IPS DF 6.9 (cell line): ENCODE measurements at places on chromosomes 12 and 14.

DNA sequence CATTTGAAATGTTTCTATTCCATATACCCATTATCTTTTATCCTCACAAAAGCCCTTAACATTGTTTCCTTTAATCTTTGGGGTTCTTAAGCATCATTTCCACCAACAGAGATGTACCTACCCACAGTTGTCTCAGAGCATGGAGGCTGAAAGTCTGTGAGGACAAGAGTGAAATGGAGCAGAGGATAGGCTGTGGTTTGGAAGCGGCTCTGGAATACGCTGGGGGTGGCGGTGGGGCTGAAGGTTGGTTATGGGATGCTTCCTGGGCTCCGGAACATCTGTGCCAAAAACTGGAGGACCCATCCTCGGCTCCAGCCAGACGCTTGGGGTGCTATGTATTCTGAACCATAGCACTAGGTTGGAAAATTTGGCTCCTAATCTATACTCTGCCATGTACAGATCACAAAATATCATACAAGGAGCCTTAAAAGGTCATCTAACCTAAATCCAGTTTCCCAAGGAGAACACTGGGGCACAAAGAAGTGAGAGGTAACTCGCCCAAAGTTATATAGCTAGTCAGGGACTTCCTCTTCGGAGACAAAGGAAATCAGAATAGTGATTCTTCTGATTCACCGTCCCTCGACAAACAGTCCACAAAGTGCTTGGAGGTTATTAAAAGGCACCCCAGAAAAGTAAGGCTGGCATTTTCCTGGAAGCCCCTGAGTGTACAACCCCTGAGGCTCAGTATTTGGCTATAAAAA, 2.5 kb downstream of the PPP1R3E start:
- no peak overlapping the region for H3K27ac ChIP-seq
- H3K4me1 ChIP-seq: no peaks in the 10 kb centered on the region
- H3K4me3 ChIP-seq: no peak overlapping the region
- H3K27me3 ChIP-seq: peaks cover 26% of the 10 kb centered on the region

GRCh38 chr12:101564912-101565311, 29.9 kb upstream of the MYBPC1 start:
- H3K27ac ChIP-seq: no peak overlapping the region
- H3K27me3 ChIP-seq: no peaks in the 10 kb centered on the region
- no peaks in the 10 kb centered on the region for H3K36me3 ChIP-seq
- DNase-seq: no peak

GRCh38 chr12:18320036-18320617, 58.8 kb downstream of the PIK3C2G start:
- DNase-seq: peak; percentile 37
- no peak overlapping the region for H3K4me3 ChIP-seq
- peaks cover 1% of the 10 kb centered on the region; the same call in 1 of the 2 replicates for H3K4me1 ChIP-seq
- no peak overlapping the region for H3K27ac ChIP-seq
- H3K27me3 ChIP-seq: no peaks in the 10 kb centered on the region

- no peak overlapping the region for H3K4me3 ChIP-seq
- H3K36me3 ChIP-seq: no peaks in the 10 kb centered on the region
- DNase-seq: no peak
- H3K4me1 ChIP-seq: no peaks in the 10 kb centered on the region
Observed at GRCh38 chr12:84888861-84889260, 23.7 kb downstream of the SLC6A15 start.

DNA sequence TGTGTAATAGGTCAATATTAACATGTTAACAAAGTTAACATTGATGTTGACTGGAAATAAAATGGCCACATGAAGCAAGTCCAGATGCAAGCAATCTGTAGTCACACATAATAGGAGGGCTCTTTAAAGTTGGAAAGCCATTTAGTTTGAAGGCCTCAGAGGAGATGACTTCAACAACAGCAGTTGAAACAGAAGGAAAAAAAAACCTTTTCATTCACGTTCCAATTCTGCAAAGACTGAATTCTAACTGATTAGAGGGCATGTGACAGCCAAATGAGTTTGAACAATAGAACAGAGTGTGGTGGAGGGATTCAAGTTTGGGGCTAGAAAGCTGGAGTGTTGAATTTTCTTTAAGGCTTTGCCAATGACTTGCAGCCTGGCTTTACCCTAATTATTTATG, 41.5 kb upstream of the DAAM1 start:
- no peak overlapping the region for H3K4me3 ChIP-seq
- no peak overlapping the region for H3K27ac ChIP-seq
- H3K27me3 ChIP-seq: no peaks in the 10 kb centered on the region
- H3K4me1 ChIP-seq: no peaks in the 10 kb centered on the region
- no peak for DNase-seq
- no peaks in the 10 kb centered on the region for H3K36me3 ChIP-seq

GRCh38 chr14:91879196-91879595, 11.9 kb upstream of the TC2N start:
- H3K27me3 ChIP-seq: no peaks in the 10 kb centered on the region
- DNase-seq: no peak
- H3K36me3 ChIP-seq: no peaks in the 10 kb centered on the region
- H3K27ac ChIP-seq: no peak overlapping the region
- no peaks in the 10 kb centered on the region for H3K4me1 ChIP-seq

GRCh38 chr12:46159309-46159901, 109.4 kb downstream of the SLC38A1 start:
- DNase-seq: no peak
- H3K4me1 ChIP-seq: no peaks in the 10 kb centered on the region
- H3K27ac ChIP-seq: no peak overlapping the region

DNA sequence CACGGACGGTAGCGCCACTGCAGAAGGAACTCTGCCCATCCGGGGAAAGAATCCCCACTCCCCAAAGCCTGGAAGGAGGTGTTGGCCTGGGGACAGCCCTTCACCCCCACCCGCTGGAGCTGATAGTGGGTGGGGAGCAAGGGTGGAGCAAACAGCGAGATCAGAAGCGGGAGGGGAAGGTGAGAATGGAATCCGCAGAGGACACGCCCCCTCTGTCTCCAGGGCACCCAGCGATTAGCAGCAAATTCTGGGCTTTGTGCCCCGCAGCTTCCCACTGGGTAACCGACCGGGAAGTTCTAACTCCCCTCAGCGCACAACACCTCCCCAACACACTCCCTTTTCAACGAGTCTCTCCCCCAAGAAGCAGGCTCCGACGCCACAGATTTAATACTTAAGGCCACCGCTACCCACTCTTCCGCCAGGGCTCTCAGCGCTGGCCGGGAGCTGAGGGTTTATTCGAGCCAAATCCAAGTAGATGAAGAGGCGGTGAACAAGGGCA, 1.4 kb downstream of the SLC25A29 start:
- peak overlapping the region; percentile 97; the same call in 1 of the 2 replicates for H3K4me3 ChIP-seq
- H3K27me3 ChIP-seq: no peaks in the 10 kb centered on the region; the same call in 1 of the 2 replicates
- peaks cover 10% of the 10 kb centered on the region for H3K4me1 ChIP-seq
- H3K27ac ChIP-seq: no peak overlapping the region
- DNase-seq: no peak
- H3K36me3 ChIP-seq: no peaks in the 10 kb centered on the region

GRCh38 chr14:71905860-71906259, 26.4 kb upstream of the RGS6 start:
- H3K4me1 ChIP-seq: no peaks in the 10 kb centered on the region
- H3K36me3 ChIP-seq: no peaks in the 10 kb centered on the region
- no peaks in the 10 kb centered on the region for H3K27me3 ChIP-seq
- no peak overlapping the region for H3K4me3 ChIP-seq
